CD4-positive, alpha-beta memory T cell (primary cell): ENCODE measurements at places on chromosomes 16 and 17. TPM values are rescaled to one million over a fixed set of nuclear protein-coding genes. Genes with fewer than 3 reads are reported as not detected.
A peak's percentile ranks its signal among the peaks of the same experiment; 100 is the strongest.

Gene CCL1
- not detected for polyA plus RNA-seq

Gene SCGB1C2
- not detected for polyA plus RNA-seq

Gene FKBP10
- polyA plus RNA-seq = not detected

- H3K4me3 ChIP-seq = no peak overlapping the region
- DNase-seq = no peak
- H3K4me1 ChIP-seq = no peaks in the 10 kb centered on the region
- no peak overlapping the region for H3K27ac ChIP-seq
- no peaks in the 10 kb centered on the region for H3K36me3 ChIP-seq
Observed at GRCh38 chr16:54140057-54140787, 146.4 kb downstream of the IRX3 start.

DNA sequence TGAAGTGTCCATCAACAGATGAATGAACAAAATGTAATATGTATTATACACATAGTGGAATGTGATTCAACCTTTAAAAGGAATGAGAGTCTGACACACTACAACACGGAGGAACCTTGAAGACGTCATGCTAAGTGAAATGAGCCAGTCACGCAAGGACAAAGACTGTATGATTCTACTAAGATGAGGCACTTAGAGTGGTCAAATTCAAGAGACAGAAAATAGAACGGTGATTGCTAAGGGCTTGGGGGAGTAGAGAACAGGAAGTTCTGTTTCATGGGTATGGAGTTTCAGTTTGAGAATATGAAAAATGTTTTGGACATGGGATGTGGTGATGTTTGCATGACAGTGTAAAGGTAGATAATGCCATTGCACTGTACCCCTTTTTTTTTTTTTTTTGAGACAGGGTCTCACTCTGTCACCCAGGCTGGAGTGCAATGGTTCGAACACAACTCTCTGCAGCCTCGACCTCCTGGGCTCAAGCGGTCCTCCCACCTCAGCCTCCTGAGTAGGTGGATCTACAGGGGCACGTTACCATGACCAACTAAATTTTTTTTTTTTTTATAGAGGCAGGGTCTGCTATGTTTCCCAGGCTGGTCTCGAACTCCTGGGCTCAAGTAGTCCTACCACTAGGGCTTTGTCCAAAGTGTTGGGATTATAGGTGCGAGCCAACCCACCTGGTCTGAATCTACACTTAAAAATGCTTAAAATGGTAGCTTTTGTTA, 2.9 kb upstream of the CCDC102A start:
- peak overlapping the region; percentile 92 for H3K27ac ChIP-seq
- H3K4me1 ChIP-seq = peaks cover 67% of the 10 kb centered on the region
- no peaks in the 10 kb centered on the region for H3K27me3 ChIP-seq
- H3K36me3 ChIP-seq = no peaks in the 10 kb centered on the region
